ENCODE measurements at places on chromosomes 16 and 17. TPM values are rescaled to one million over a fixed set of nuclear protein-coding genes. Genes with fewer than 3 reads are reported as not detected.
A peak's percentile ranks its signal among the peaks of the same experiment; 100 is the strongest.

DNA sequence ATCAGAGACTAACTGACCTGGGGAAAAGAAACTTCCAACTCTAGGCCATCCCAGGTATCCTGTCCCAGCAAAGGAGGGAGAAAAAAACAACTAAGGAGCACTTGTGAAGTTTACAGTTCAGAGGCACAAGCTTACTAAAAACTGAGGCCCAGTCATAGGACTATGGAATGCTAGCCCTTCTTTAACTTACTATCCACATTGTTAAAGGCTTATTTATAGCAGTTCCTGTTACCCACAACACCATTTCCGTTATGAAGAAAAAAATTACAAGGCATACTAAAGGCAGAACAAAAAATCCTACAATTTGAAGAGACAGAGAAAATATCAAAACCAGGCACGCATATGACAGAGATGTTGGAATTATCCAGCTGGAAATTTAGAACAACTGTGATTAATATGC, 159.1 kb downstream of the CDH11 start:
- DNase-seq, result no peak

Gene TEX19
- total RNA-seq, result 1.4 TPM

- no peak for DNase-seq
Observed at GRCh38 chr16:72092832-72093447, 480 bp downstream of the TXNL4B start.

DNA sequence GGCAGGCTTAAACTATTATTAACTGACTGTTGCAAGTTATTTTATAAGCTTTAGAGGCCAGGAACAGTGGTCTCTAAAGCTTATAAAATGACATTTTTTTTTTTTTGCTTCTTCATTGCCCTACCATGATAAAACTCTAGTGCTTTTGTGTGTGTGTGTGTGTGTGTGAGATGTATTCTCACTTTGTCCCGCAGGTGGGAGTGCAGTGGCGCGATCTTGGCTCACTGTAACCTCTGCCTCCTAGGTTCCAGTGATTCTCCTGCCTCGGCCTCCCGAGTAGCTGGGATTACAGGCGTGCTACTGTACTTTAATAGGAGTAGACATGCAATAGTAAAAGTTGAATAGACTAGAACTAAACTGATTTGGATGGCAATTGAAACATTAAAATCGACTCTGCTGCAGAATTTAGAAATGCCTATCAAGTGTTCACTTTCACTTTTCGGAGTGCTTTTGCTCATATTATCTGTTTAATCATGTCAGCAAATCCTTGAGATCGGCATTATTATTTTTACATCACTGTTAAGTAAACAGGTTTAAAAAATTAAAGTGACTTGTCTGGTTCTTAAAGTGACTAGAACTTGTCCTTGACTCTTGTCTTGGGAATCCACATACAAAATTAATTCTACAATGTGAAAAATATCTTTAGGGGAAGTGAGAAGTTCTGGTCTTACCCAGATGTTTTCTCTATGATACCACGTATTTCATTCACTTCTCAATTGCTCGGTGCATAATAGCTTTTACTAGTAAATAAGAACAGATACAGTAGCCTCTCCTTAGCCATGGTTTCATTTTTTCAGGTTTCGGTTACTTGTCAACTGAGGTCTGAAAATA, 8.4 kb upstream of the PCTP start:
- DNase-seq, result no peak

Gene CSH2
- not detected for total RNA-seq

- DNase-seq, result peak; percentile 55
Observed at GRCh38 chr16:22141767-22142166, 20.5 kb upstream of the SDR42E2 start.

Gene DHRS7C
- total RNA-seq, result not detected

DNA sequence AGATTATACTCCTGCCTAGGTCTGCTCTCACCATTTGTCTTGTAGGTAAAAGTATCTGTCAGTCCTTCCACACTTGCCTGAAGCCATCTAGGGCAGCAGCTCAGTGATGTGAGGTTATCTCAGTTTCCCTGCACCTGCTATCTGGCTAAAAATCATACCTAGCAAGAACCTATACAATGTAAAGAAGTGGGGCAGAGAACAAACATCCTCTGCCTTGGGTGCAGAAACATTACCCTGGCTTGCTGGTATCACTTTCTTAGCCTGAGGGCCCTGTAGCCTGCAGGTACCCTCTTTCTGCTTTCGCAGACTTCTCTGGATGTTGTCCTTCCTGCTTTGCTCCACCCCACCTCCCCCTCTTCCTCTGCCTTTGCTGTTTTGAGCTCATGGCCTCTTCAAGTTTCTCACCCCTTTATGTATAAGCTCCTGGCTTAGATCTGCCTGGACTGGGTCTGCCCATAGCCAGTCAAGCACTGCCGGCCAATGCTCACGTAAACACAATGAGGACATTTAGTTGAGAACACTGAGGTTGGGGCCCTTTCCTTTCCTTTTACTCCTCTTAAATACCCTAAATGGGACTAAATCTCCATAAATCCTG, 8.7 kb upstream of the SDK2 start:
- DNase-seq, result no peak

GRCh38 chr17:69223809-69224208, 4.8 kb downstream of the ABCA10 start:
- no peak for DNase-seq

- DNase-seq, result no peak
Observed at GRCh38 chr17:30249460-30249859, 14.0 kb upstream of the SLC6A4 start.

Gene TELO2
- total RNA-seq, result 86.7 TPM
